Coronary artery (tissue), 2 donors: ENCODE measurements at places on chromosomes 11 and 22.
A peak's percentile ranks its signal among the peaks of the same experiment; 100 is the strongest.

DNA sequence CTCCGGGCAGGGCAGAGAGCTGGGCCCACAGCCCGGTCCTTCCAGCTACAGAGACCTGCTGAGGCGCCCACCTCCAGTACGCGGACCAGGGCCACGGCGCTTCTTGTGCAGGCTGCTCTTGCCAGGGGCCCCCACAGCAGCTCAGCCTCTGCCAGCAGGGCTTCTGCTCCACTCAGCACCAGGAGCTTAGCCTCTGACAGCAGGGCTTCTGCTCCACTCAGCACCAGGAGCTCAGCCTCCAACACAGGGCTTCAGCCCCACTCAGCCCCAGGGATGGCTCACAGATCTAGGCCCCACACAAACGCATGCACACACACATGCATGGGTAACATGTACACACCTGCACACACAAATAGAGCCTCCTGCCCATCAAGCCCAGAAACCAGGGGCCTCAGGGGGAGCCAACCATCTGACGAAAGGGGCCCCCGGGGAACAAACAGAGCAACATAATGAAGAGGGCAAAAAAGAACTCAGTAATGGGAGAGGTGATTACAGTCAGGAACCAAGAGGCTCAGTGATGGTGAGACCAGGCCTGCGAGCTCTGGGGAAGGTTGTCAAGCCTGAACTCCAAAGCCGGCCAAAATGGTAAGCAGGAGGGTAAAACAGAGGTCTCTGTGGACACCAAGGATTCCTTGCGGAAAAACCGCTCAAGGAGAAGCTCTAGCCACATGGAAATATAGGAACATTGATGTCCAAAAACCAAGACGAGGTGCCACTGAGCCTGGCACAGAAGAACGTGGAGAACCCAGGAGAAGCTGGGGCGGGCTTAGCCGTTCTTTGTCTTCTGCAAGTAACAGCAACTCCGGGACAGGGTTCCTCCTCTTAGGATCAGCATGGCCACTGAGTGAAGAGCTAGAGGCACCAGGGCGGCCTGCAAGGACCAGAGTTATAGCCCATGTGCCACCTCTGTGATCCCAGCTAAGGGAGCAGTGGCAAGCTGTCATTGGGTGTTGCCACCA lies 46.5 kb downstream of the GNB1L start:
- DNase-seq: no peak

DNA sequence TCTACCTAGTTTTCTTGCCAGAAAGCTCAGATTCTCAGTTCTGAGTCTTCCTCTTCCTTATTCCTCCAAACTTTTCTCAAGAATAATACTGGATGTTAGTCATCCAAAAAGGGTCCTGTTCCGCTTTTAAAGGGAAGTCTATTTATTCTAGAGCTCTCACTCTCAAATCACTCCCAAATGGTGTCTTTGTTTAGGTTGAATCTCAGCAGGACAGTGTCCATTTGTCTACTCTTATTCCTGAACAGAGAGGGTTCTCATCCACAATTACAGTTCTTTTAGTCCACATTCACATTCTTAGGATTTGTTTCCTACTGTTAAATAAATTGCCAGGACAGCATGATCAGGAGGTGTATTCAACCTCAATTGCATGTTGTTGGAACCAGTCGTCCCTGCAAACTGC lies 61.3 kb downstream of the MUC15 start:
- DNase-seq: no peak

DNA sequence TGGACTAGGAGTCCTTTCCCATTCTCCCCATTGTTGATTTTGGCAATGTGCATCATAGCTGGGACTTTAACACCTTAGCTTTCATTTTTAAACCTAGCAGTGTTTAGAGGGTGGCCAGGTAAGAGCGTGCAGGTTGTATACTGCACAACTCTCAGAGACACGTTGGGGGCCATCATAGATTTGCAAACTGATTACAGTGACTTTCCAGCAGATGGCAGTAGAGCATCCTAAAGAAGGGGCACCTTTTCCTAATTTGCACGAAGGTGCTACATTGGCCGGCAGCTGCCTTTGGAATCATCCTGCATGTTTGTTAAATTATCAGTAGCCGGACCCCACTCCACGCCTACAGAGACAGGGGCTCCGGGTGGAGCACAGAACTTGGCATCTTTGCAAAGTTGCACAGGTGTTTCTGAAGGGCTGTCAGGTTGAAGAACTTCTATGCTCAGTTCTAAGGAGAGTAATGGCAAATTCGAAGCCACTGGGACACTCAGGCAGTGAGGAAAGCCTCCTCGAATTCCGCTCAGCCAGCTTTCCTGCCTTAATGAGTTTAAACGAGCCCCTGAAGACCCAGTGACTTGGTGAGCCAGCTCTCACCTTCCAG lies 7.7 kb downstream of the LHFPL7 start:
- DNase-seq: no peak

- no peak for DNase-seq
Observed at GRCh38 chr11:60375316-60375715, 3.0 kb upstream of the MS4A7 start.

DNA sequence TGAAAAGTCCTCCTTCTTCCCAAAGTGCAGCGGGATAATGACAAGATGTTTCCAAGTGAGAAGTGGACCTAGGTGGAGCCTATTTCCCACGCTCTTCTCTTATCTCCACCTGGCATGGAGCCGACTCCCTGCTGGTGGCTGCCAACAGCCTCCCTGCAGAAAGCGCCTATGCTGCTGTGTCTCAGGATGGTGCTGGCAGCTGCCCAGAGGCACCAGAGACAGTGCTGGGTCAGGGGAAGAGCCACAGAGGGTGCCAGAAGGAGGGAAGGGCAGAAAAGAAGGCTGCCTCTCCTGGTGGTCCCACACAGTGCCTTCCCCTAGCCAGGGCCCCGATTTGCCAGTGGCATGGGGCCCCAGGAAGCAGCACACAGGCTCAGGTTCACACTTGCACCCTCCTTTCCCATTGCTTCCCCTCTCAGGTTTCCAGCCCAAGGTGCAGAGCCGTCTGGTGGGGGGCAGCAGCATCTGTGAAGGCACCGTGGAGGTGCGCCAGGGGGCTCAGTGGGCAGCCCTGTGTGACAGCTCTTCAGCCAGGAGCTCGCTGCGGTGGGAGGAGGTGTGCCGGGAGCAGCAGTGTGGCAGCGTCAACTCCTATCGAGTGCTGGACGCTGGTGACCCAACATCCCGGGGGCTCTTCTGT lies 19.0 kb downstream of the CD5 start:
- DNase-seq: no peak

- DNase-seq: no peak
Observed at GRCh38 chr11:94895971-94896370, 77.4 kb downstream of the CWC15 start.

- no peak for DNase-seq
Observed at GRCh38 chr11:108112057-108112456, 9.3 kb upstream of the ACAT1 start.

GRCh38 chr22:36027935-36028645 lies 534 bp downstream of the RBFOX2 start:
- DNase-seq: peak; percentile 76
